ENCODE measurements at places on chromosomes 16 and 17. TPM values are rescaled to one million over a fixed set of nuclear protein-coding genes. Genes with fewer than 3 reads are reported as not detected.

CDIPT gene
- total RNA-seq, result 60.5 TPM

CETP gene
- not detected for total RNA-seq

ENPP7 gene
- not detected for total RNA-seq

XYLT2 gene
- 53.5 TPM for total RNA-seq

LLGL2 gene
- 122 TPM for total RNA-seq

TEX14 gene
- total RNA-seq, result 0.29 TPM

TAF1C gene
- 21.8 TPM for total RNA-seq

KCNAB3 gene
- 0.26 TPM for total RNA-seq

KRT15 gene
- 144 TPM for total RNA-seq

DNA sequence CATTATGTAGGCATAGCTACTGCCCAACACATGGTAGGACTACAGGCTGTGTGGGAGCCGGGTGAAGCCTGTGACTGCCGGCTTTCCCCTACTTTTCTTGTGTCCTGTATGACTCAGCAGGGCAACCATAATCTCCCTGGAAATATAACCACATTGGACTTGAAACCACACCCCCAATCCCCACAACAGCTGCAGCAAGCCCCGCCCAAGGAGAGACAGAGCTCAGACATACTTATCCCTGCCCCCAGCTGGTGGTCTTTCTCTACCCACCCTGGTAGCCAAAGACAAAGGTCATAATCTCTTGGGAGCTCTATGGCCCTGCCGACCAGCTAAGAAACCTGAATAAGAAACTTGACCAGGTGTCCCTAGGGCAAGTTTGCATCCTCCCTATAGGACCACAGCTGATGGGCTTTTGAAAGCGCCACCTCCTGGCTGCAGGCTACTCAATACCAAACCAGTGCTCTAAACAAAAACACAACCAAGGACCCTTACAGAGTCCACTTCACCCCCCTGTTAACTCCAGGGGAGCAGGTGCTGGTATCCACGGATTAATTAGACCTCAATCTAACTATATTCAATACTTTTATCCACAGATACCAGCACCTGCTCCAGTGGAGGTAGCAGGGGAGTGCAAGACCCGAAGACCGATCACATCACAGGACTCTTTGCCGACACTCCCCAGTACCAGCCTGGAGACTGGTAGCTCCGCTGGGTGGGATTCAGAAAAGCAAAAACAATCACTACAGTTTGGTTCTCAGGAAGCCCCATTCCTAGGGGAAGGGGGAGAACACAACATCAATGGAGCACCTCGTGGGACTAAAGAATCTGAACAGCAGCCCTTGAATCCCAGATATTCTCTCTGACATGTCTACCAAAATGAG, 91.2 kb downstream of the IRX5 start:
- H3K4me1 ChIP-seq, result no peaks in the 10 kb centered on the region
- H3K36me3 ChIP-seq, result no peaks in the 10 kb centered on the region
- H3K27me3 ChIP-seq, result no peaks in the 10 kb centered on the region
- H3K4me3 ChIP-seq, result no peak overlapping the region

GRCh38 chr16:13041646-13042290, 140.4 kb downstream of the SHISA9 start:
- H3K27ac ChIP-seq, result no peak overlapping the region
- no peak for DNase-seq
- no peak overlapping the region for H3K4me3 ChIP-seq
- no peaks in the 10 kb centered on the region for H3K27me3 ChIP-seq
- H3K4me1 ChIP-seq, result no peaks in the 10 kb centered on the region

DNA sequence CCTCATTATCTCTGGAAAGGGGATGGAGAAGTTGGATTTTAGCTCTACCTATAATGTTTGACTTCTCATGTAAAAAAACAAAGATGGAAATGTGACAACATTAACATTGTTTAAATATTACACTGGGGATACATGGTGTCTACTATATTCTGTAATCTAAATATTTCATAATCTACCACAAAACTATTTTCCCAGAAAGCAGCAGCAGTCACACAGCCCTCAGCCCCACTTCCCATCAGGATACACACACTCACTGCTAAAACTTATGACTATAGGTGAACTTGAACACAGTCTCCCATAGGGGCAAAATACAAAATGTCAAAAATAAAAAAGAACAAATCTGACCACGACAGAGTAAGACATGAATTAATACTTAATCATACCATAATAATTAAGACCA, 95.7 kb downstream of the KANSL1 start:
- H3K36me3 ChIP-seq, result peaks cover 10% of the 10 kb centered on the region
- peaks cover 9% of the 10 kb centered on the region for H3K4me1 ChIP-seq
- no peak overlapping the region for H3K4me3 ChIP-seq
- no peaks in the 10 kb centered on the region for H3K27me3 ChIP-seq
- no peak for DNase-seq

DNA sequence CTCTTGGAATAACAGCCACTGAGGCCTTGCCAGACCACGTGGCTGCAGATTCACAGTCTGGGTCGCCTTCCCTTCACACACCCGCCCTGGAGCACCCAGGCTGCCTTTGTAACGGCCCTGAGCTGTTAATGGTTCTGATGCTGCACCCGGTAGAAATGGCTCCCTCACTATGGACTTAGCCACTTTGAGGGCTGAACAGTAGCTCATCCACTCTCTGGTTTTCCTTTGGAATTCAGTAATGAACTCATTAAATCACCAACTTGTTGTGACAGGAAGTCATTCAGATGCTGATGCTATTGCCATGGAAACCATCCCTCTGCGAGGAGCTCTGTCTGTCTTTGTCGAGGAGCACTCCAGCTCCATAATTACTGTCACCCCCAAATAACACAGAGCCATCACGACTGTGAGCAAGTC, 59.2 kb downstream of the CDK5R1 start:
- no peaks in the 10 kb centered on the region for H3K36me3 ChIP-seq
- H3K27me3 ChIP-seq, result no peaks in the 10 kb centered on the region
- no peak overlapping the region for H3K4me3 ChIP-seq
- H3K4me1 ChIP-seq, result peaks cover 7% of the 10 kb centered on the region
- no peak for DNase-seq
- no peak overlapping the region for H3K27ac ChIP-seq

GRCh38 chr16:69691980-69692911, 34.1 kb downstream of the NQO1 start:
- no peaks in the 10 kb centered on the region for H3K4me1 ChIP-seq
- no peak overlapping the region for H3K4me3 ChIP-seq
- H3K36me3 ChIP-seq, result peaks cover 43% of the 10 kb centered on the region
- H3K27ac ChIP-seq, result no peak overlapping the region
- no peak for DNase-seq
- H3K27me3 ChIP-seq, result no peaks in the 10 kb centered on the region

DNA sequence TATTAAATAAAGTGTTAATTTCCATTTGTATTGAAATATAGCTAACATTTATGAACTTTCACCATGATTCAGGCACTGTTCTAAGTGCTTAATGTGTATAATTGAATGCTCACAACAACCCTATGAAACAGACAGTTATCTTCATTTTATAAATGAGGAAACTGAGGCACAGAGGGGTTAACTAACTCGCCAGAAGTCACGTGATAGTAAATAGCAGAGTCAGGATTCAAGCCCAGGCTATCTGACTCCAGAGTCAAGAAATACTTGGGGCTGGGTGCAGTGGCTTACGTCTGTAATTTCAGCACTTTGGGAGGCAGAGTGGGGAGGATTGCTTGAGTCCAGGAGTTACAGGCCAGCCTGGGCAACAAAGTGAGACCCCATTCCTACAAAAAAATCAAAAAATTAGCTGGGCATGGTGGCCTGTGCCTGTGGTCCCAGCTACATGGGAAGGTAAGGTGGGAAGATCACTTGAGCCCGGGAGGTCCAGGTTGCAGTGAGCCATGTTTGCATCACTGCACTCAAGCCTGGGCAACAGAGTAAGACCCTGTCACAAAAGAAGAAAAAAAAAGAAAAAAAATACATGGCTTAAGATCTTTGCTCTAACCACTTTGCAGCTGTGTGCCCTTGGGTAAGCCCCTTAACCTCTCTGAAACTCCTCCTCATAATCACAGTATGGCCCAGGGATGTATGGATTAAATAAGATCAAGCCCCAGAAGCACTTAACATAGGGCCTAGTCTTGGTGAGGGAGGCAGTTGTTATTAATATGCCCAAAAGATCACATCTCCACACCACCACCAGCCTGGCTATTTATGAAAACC, 29.0 kb downstream of the WSB1 start:
- H3K27me3 ChIP-seq, result no peaks in the 10 kb centered on the region
- no peaks in the 10 kb centered on the region for H3K36me3 ChIP-seq
- peaks cover 11% of the 10 kb centered on the region for H3K4me1 ChIP-seq
- no peak overlapping the region for H3K4me3 ChIP-seq

- H3K4me1 ChIP-seq, result peaks cover 29% of the 10 kb centered on the region
- H3K4me3 ChIP-seq, result no peak overlapping the region
- no peak for DNase-seq
- no peaks in the 10 kb centered on the region for H3K36me3 ChIP-seq
- no peaks in the 10 kb centered on the region for H3K27me3 ChIP-seq
- no peak overlapping the region for H3K27ac ChIP-seq
Observed at GRCh38 chr16:2913603-2914002, 1.9 kb downstream of the FLYWCH1 start.

DNA sequence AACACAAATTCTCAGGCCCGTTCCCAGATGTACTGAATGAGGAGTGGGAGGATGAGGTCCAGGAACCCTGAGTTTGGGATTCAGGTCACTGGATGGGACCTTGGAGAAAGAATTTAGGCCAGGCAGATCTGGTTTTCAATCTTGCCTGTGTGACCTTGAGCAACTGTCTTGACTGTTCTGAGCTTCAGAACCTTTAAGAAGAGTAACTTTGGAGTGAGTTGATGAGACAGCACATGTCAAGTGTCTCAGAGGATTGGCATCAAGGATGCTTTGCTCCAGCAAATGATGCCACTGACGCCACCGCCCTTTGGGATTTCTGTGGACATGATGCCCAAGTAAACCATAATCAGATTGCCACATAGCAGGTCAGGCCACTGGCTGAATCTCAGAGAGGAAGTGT, 56.2 kb upstream of the DNAJA2 start:
- no peak overlapping the region for H3K4me3 ChIP-seq
- H3K4me1 ChIP-seq, result no peaks in the 10 kb centered on the region
- no peaks in the 10 kb centered on the region for H3K27me3 ChIP-seq
- no peaks in the 10 kb centered on the region for H3K36me3 ChIP-seq

DNA sequence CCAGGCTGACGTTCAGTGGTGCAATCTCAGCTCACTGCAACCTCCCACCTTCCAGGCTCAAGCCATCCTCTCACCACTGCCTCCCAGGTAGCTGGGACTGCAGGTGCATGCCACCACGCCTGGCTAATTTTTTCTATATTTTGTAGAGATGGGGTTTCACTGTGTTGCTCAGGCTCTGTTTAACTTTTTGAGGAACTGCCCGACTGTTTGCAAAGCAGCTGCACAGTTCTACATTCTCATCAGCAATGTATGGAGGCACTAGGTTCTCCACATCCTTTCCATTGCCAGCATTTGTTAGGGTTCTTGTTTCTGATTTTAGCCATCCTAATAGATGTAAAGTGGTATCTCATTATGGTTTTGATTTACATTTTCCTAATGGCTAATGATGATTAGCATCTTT, 9.4 kb downstream of the TNRC6A start:
- H3K4me1 ChIP-seq, result peaks cover 21% of the 10 kb centered on the region
- no peak overlapping the region for H3K4me3 ChIP-seq
- H3K27me3 ChIP-seq, result no peaks in the 10 kb centered on the region
- H3K36me3 ChIP-seq, result peaks cover 19% of the 10 kb centered on the region
- DNase-seq, result no peak

DNA sequence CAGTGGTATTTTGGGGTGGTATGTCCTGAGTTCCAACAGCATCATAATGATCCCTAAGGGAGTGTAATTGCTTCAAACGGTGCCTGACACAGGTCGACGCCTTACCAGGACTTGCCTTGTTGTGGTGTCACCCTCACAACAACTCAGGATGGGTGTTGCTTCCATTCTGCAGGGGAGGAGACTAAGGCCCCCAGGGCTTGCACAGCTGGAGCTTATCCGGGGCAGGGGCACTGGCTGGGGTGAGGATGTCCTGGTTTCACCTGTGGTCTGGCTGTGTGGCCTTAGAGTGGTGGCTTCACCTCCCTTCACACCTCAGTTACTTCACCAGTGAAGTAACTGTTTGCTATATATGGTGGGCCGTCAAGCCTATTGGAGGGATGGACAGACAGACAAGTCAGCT, 23.3 kb downstream of the LLGL2 start:
- peak overlapping the region; percentile 5 for H3K4me3 ChIP-seq
- no peaks in the 10 kb centered on the region for H3K27me3 ChIP-seq
- 0 out of 2 replicates have a peak, but pooled peaks cover 1% of the 10 kb centered on the region for H3K36me3 ChIP-seq
- peak overlapping the region; percentile 98 for H3K27ac ChIP-seq

DNA sequence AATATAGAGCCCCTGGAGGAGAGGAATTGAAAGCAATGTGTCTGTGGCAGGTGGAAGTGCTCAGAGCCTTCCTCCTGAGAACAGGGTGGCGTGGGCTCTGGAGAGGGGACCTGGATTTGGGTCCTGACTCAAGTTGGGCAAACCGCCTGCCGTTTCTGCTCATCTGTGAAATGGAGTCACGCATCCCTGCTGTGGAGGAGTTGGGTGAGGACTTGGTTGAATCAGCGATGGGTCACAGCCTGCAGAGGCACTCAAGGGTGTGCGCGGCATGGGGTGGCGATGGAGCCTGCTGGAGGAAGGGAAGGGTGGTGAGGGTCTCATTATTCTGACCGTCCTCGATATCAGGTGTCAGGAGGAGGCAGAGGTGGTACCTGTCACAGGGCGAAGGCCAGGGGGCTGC, 3.1 kb downstream of the ADAD2 start:
- H3K4me1 ChIP-seq, result no peaks in the 10 kb centered on the region
- H3K4me3 ChIP-seq, result no peak overlapping the region
- no peak for DNase-seq
- no peak overlapping the region for H3K27ac ChIP-seq

DNA sequence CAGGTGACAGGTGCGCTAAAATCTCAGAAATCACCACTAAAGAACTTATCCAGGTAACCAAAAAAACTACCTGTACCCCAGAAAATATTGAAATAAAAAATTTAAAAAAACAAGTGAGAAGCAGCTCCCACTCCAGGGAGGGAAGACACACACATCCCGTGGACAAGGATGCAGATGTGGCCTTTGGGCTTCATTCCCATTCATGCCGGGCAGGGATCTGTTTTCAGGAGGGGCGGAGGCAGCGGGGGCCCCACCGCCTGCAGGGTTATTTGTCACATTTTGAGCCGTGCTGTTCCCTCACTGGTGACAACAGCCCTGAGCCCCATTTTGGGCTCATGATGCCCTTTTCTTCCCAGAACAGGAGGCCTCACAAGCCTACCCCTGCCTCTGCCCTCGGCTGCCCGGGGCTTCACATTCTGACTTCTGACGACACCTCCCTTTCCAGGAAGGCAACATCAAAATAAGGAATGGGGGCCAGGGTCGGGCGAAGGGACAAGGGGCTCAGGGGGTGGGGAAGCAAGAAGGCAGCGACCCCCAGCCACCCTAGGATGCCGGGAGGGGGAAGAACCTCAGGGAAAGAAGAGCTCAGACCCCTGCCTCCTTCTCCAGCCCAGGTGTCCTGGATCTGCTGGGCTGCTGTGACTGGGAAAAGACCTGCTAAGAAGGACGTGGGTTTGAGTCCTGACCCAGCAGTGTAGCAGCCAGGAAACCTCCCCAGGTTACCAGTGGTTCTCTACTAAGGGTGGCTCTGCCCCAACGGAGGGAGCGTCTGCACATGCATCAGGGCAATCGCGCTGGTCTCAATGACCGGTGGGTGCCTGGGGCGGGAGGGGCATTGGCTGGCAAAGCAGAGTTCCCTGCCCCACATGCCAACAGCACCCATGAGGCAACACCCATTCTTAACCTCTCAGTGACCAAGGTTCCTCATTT, 2.3 kb upstream of the CD79B start:
- no peaks in the 10 kb centered on the region for H3K36me3 ChIP-seq
- no peaks in the 10 kb centered on the region for H3K27me3 ChIP-seq
- no peak overlapping the region for H3K4me3 ChIP-seq

Data from PC-3 (cell line).